Neural crest cell (in vitro differentiated cells): ENCODE measurements at places on chromosomes 6 and 20.

DNA sequence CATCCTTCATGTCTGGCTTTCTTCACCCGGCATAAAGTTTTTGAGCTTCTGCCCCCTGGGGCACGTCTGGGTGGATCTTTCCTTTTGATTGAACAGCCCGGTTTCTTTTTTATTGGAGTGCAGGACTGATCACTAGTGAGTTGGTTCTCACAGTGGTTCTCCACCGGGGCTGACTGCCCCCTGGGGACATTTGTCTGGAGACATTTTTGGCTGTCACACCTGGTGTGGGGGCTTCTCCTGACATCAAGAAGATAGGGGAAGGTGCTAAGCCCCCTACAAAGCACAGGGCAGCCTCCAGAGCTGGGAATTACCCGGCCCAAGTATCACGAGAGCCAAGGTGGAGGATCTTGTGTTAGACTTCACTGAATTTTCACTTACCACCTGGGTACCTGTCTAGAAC, 25.7 kb upstream of the IRF4 start:
- DNase-seq: no peak

GRCh38 chr20:13264907-13265306, 43.8 kb downstream of the ISM1 start:
- DNase-seq: no peak

DNA sequence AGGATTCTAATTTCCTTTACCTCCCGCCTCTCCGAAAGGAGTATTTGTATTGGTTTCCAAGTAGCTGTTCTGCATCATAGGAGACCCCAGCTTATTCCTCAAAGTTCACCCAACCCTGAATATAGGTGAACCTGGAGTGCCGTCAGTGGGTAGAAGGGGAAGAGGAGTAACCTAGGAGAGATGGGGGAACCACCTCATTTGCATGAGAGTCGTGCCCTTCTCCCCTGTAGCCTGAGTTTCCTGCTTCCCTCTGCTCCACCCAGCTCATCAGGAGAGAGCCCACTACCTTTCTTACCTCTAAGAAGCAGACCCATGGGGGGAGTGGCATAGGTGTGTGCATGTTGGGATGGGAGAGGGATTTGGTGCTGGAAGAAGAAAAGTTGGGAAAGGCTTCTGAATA, 17.3 kb upstream of the WFDC2 start:
- no peak for DNase-seq

DNA sequence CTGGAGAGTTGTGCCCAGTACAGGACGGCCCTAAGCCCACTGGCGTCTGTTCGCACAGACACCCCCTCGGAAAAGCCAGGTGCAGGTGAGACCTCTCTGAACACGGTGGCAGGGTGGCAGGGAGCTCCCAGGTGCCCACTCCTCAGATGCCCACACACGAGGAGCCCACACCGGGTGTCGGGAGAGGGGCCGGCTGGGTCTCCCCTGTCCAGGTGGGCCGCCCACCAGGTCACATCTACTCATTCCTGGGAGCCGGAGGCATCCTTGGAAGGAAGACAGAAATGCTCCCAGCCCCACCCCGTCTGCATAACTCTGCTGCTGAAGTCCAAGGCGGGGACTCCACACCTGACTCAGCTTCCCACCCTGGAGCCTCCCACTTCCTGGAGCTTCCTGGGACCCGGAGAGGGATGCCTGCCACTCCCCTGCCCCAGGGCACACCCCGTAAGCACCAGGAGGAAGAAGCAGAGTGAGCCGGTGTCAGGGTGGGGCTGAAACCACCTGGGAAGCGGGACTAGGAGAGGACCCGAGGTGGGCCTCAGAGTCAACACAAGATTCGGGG, 2.5 kb downstream of the SRMS start:
- no peak for DNase-seq

- DNase-seq: no peak
These were observed 5.3 kb upstream of the AKAP7 start for GRCh38 chr6:131129689-131130553.

GRCh38 chr6:49531774-49532569, 18.5 kb upstream of the C6orf141 start:
- no peak for DNase-seq
